ENCODE measurements at places on chromosomes 1 and 21.

GRCh38 chr1:26907071-26907917 lies 6.5 kb downstream of the NR0B2 start:
- peak; percentile 84 for DNase-seq

DNA sequence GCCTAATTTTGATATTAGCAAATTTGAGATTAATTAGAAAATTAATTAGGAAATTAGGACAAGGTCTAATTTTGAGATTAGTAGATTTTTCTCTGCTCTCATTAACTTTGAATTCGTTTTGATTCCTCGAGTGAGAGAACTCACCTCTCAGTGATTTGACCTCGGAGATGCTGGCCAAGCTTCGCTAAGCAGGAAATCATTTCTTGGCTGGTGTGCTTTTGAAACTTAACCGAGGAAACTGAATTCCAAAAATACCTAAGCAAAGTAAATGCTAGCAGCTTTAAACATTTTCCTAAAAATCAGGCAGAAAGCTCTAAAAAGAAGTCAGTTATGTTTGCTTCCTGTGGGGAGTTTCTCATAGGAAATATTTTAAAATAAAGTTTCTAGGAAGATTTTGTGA lies 34.9 kb downstream of the CDC14A start:
- no peak for DNase-seq

DNA sequence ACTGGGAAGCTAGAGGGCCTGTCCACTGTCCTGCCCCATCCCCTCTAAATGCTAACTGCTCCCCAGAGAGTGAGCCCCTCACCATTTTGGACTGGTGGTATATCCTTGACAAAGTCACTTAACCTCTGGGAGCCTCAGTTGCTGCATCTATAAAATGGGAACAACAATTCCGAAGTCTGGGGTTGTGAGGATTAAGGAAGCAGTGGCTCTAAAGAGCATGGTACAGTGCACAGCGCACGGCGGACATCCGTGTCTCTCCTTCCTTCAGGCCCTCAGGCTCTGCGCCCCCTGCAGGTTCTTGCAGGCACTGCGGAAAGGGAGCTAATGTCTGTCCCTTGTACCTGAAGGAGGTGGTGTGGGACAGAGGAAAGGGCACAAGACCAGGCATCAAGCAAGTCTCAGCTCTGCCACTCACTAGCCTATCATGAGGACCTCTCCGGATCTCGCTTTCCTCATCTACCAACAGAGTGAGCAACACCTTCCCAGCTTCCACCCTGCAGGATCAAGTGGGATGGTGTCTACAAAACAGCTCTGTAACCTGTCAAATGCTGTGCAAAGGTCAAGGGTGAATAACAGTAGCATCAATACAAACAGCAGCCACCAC lies 20.1 kb downstream of the ECE1 start:
- peak; percentile 76 for DNase-seq

DNA sequence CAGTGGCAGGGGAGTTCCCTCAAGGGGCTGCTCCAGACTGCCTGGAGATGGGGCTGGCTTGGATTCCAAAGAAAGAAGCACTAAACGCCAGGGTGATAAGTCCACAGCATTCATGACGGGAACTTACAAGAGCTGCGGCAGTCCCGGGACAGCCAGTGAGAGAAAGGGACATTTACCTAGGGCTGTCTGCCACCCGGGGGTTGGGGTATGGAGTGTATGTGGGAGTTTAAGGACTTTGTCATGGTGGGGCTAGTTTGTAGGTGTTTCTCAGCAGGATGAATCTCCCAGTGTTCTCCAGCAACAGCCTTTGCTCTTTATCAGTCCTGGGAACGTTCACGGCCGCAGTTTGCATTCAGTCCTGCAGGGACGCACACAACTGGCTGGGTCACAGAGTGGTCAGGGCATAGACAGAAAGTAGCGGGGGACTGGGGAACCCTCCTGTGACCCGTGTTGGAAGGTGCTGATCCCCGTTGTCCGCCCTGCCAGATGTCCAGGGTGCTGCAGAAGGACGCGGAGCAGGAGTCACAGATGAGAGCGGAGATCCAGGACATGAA lies 41.4 kb upstream of the HMGN1 start:
- DNase-seq: no peak

DNA sequence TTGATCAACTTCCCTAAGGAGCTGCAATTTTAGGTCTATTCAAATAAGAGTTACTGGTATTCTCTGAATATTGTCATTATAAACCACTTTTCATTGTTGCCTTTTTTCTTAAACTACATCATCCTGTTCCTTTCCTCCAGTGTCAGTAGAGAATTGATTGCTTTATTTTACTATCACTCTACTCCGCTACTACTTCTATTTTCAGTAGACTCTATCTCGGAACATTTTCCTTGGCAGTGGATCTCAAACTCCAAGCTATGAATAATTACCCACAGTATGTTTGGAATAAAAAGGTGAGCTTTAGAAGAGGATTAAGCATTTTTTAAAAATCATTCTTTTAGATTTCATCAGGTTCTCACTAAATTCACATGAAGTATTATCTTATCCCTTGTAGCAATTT lies 224.9 kb downstream of the GREM2 start:
- no peak for DNase-seq

GRCh38 chr1:90714521-90714951 lies 2.6 kb downstream of the BARHL2 start:
- no peak for DNase-seq

GRCh38 chr1:243253211-243253925 lies 1.7 kb downstream of the CEP170 start:
- no peak for DNase-seq

DNA sequence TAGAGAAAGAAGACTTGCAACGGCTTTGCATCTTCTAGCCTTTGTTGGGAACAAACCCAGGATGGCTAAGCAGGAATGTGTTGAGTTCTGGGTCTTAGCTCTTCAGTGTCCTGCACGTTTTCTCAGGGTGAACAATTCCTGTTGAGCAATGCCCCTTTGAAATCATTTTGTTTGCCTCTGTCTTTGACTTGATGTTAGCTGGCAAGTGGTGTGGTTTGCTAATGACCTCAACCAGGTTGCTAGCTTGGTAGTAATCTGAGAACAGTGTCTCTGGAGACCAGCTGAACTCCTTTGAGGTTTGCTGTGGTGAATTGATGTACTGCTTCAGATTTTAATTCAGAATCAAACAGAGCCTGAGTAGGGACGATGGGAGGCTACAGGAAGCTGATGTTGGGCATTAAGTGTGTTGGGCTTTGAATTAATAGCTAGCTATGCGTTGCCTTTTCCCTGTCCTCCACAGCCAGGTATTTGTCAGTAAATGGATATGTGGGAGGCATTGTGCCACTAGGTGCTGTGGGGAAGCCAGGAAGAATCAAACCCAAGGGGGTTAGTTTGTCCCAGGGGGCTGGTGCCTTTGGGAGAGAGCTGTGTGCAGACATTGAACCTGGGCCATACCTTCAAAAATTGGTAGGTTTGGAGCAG lies 23.3 kb upstream of the SRSF10 start:
- peak; percentile 69 for DNase-seq

- no peak for DNase-seq
These were observed 47.6 kb downstream of the RASSF5 start for GRCh38 chr1:206554701-206555472.

- peak; percentile 83 for DNase-seq
These were observed 16.0 kb downstream of the ADSS2 start for GRCh38 chr1:244435562-244436205.

- no peak for DNase-seq
These were observed 6.3 kb upstream of the CFAP410 start for GRCh38 chr21:44345495-44345894.

GRCh38 chr1:85133565-85134159 lies 67.2 kb downstream of the SYDE2 start:
- DNase-seq: peak; percentile 7

GRCh38 chr1:180053594-180054567 lies 99.3 kb downstream of the CEP350 start:
- DNase-seq: peak; percentile 46

DNA sequence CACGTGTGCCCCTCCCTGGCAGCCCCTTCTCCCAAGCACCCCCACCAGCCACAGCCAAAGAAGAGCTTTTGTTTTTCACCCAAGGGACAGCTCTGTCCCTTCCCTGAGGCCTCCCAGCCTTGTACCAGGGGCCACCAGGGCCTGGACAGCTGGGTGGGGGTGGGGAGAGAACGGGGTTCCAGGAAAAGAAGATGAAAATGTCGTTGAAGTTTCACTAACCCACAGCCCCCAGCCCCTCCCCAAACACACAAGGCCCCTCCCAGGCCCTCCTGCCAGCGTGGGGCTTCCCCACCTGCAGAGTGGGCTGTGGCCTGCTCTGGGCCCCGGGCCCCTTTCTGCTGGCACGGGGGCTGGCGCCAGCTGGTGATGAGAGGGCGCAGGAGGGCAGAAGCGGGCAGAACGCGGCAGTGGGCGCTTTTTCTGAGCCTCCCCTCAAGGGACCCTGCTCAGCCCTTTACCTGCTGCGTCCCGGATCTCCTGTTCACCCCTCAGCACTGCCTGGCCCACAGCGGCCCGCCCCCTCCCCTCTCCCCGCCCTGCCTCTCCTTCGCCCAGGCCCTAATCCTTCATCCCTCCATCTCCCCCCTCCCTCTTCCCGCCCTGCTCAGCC lies 5.5 kb upstream of the ANKRD65 start:
- DNase-seq: no peak

- DNase-seq: peak; percentile 63
These were observed 79.1 kb downstream of the NDUFS5 start for GRCh38 chr1:39105061-39105840.

DNA sequence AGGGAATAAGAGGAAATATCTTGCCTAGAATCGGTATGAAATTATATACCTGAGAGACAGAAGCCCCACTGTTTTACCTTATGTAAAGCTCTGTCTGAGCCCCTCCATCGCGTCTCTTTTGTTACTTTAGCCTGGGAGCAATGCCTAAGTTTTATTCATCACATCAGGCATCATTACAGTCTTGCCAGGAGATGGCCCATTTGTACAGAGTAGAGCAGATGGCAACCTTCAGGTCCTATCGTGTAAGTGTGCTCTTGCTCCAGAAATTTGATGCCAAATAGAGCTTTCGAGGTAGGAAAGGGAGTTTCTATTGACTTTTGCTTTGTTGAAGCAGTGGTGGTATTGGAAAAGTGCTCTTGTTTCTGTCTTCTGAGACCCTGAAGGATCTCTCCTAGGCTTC lies 24.9 kb downstream of the CFAP126 start:
- no peak for DNase-seq

DNA sequence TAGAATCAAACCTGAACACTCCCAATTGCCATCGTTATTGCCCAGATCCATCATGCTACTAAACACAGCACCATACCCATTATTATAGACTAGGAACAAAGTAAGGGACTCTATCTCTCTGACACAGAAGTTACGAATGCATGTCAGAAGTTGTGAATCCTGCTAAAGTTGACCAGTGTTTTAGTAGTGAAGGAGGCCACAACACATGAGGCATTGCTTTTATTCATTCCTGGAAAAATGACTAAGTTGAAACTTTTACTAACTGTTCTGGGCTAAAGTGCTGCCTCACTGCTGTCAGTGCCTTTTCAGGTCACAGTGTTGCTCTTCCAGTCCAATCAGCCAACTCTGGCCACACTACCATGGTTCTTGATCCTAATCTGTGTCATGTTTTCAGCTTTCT lies 911.1 kb downstream of the TTLL7 start:
- DNase-seq: no peak

DNA sequence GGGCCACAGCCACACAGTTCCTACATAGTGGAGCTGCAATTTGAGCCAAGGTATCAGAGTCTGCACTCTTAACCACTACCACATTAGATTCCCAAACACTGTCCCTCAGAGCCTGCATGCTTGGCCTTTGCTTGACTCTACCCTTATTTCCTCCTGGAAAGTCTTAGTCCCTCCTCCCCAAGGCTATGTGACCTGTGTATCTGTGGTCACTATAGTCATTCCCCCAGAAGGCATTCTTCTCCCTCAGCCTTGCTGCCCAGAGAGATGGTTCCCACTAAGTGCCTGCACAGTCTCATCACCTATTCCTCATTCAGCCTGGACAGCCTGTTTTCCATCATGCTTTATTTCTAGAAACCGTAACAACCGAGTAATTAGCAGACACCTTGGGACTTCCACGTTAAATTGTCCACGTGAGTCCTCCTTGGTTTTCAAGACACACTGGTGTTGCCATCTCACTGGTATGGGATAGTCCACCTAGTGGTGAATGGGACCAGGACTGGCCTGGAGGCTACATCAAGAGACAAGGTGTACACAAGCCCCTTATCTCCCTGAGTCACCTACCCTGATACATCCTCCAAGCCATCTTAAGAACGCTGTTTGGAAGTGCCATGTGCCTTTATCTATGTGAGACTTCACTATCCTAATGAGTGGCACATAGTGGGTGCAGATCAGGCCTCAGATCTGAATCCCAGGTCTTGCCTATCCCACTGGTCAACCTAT lies 3.8 kb upstream of the ZNF648 start:
- DNase-seq: no peak

DNA sequence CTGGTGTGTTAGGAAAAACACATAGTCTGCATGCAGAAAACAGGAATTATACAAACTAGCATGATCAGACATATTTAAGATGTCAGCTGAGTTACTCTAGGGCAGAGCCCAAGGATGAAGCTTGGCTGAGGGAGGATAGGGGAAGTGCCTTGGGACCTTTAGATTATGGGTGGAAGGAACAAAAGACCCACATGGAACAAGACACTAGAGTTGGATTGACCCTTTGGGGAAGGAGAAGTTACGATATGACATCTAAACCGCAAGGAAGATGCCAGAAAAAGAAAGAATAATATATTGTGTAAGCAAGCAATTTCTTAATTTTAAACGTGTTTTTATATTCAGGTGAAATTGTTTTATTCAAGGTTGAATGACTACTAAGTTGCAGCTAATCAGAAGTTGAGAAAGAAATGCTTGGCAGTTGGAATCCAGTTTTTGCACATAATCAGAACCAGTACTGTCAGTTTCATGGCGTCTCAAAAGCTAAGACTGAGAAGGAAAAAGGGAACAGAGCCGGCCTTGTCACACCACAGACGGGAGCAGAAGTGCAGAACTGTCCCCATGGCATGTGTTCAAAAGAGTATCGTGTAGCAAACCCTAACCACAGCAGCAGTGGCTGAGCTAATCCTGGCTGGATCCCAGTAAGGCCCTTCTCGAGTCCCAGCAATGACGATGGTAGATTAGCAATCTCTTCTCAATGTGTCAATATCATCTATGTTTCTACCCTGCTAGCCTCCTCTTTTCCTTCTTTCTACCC lies 31.2 kb upstream of the IFNAR2 start:
- DNase-seq: no peak

DNA sequence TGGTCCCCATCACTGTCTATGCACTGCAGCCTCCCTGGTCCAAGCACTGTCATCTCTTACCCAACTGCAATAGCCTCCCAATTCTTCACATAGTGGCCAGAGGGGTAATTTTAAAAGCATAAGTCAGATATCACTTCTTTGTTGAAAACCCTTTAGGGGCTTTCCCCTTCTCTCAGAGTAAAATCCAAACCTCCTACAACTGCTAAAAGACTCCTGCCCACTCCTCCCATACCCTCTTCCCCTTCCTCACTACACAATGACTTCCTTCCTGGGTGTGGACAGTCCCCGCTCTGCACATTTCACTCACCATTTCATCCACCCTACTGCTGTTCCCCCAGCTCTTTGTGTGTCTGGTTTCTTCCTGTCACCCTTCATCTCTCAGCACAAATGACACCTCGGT lies 8.3 kb downstream of the MCOLN2 start:
- DNase-seq: no peak

Data from mesenchymal stem cell (in vitro differentiated cells and primary cell).